Renal pelvis (tissue), 12 donors: ENCODE measurements at places on chromosomes 6 and 20. TPM values are rescaled to one million over a fixed set of nuclear protein-coding genes. Genes with fewer than 3 reads are reported as not detected.

The CFB gene
- 8.4 TPM for polyA plus RNA-seq

The SEMG1 gene
- polyA plus RNA-seq = not detected

The CDH4 gene
- 8.4 TPM for polyA plus RNA-seq

The C6orf58 gene
- polyA plus RNA-seq = 1.3 TPM

The ANKEF1 gene
- 8.1 TPM for polyA plus RNA-seq

The ATP9A gene
- polyA plus RNA-seq = 56.9 TPM

The ZNF311 gene
- 5.7 TPM for polyA plus RNA-seq

The SIRPB2 gene
- polyA plus RNA-seq = 1.0 TPM

The PRL gene
- not detected for polyA plus RNA-seq

The LST1 gene
- 6.7 TPM for polyA plus RNA-seq

The ARHGAP18 gene
- polyA plus RNA-seq = 40.5 TPM

The C2 gene
- 3.3 TPM for polyA plus RNA-seq
